Tibial nerve (tissue), 4 donors: ENCODE measurements at places on chromosomes 7 and 10.

DNA sequence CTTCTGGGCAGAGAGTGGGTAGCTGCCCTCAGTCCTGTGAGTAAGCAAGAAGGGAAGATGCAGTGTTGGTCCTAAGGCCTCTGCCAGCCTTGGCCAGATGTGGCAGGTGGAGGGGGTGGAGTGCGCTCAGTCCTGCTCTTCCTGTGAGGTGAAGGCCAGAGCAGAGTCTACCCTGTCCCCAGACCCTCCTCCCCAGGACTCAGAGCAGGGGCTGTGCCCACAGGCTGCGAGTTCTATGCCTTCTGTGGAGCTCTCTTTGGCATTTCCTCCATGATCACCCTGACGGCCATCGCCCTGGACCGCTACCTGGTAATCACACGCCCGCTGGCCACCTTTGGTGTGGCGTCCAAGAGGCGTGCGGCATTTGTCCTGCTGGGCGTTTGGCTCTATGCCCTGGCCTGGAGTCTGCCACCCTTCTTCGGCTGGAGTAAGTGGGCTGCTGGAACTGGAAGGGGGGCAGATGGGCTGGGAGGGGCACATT lies 4.0 kb downstream of the OPN4 start:
- DNase-seq, result no peak
- no peak overlapping the region for H3K27ac ChIP-seq
- no peak overlapping the region for H3K4me3 ChIP-seq
- H3K36me3 ChIP-seq, result no peaks in the 10 kb centered on the region

DNA sequence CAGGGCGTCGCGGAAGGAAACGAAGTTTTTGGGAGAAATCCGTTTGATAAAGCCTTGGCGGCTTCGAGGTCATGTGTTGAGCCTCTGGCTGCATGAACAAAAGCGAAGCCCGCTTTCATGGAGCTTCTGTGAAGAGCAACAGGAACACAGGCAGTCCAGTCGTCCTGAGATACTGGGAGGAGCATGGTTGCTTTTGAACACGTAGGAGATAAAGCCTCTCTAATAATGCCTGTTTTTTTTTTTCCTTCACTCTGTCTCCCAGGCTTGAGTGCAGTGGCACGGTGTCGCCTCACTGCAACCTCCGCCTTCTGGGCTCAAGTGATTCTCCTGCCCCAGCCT lies 473 bp upstream of the ZNF32 start:
- H3K27me3 ChIP-seq, result no peaks in the 10 kb centered on the region
- peaks cover 34% of the 10 kb centered on the region for H3K36me3 ChIP-seq
- no peaks in the 10 kb centered on the region for H3K4me1 ChIP-seq

- no peaks in the 10 kb centered on the region for H3K27me3 ChIP-seq
- no peak overlapping the region for H3K4me3 ChIP-seq
- H3K27ac ChIP-seq, result no peak overlapping the region
- no peaks in the 10 kb centered on the region for H3K36me3 ChIP-seq
- DNase-seq, result no peak
- no peaks in the 10 kb centered on the region for H3K4me1 ChIP-seq
These were observed 1.6 kb downstream of the OLAH start for GRCh38 chr10:15045380-15045779.

GRCh38 chr7:30988351-30989005 lies 24.7 kb downstream of the GHRHR start:
- H3K27me3 ChIP-seq, result no peaks in the 10 kb centered on the region
- H3K4me3 ChIP-seq, result no peak overlapping the region
- H3K27ac ChIP-seq, result no peak overlapping the region
- no peak for DNase-seq
- no peaks in the 10 kb centered on the region for H3K4me1 ChIP-seq

DNA sequence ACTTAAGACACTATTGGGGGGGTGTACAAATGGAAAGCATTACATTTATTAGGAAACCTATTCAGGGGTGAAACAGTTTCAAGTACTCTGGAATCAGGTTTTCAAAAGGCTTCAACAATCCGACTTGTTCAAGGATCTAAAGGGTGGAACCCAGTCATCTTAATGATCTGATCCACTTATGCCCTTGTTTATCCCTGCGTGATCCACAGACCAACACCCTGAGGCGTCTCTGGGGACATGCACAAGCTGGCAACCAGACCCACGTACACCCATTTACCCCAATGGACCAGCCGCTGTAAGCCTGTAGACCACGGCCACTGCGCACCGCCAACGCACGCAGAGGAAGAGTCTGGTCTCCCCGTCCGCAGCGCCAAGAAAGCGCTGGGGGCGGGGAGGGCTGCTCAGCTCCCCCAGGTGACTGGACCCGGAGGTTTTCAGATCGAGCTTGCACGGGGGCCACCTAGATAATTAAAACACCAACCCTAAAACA lies 13.4 kb downstream of the HNRNPF start:
- H3K4me3 ChIP-seq, result peak overlapping the region; percentile 91
- peaks cover 11% of the 10 kb centered on the region for H3K36me3 ChIP-seq
- peak overlapping the region; percentile 100 for H3K27ac ChIP-seq
- no peaks in the 10 kb centered on the region for H3K4me1 ChIP-seq
- H3K27me3 ChIP-seq, result no peaks in the 10 kb centered on the region
- DNase-seq, result no peak

DNA sequence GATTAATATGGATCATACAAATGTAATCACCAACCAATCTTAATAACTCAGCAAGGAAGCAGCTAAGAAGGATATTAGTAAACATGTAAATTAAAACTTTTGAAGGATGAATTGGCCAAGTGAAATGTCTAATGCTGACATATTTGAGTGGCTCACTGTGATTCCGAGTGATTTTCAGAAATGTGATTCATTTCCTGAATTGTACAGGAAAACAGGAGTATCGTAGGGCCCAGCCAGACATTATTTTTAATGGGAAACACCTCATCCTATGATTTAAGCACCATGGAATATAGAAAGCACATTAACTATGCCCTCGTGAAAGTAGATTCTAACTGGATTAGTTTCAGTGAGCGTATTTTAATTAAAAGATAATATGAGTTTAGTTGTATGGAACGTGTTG lies 82.3 kb downstream of the LHFPL3 start:
- H3K36me3 ChIP-seq, result no peaks in the 10 kb centered on the region
- no peak overlapping the region for H3K4me3 ChIP-seq
- no peaks in the 10 kb centered on the region for H3K27me3 ChIP-seq
- H3K4me1 ChIP-seq, result no peaks in the 10 kb centered on the region
- DNase-seq, result no peak

DNA sequence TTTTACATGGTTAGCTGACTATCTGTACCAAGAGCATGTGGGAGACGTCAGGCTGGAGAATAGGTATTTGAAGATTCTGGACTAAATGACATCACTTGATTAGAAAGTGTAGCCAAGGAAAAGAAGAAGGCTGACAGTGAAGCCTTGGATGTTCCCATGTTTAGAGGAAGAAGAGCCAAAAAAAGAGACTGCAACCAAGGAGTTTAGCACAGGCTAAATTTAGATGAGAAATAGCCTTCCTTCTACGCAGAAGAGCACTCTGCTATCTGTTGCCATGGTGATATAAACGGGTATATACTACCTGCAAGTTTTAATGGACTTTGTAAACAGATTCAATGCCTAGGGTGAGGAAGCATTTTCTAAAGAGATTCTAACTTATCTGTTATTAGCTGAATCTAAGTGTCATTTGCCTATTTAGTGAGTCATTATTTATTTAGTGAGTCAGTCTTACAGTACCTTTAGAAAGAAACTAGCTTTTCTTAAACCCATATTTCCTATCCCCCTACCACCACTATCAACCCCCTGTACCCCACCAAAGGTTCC lies 69.8 kb downstream of the CDK6 start:
- peak overlapping the region; percentile 46 for H3K27ac ChIP-seq
- DNase-seq, result peak; percentile 15
- H3K4me3 ChIP-seq, result no peak overlapping the region
- H3K4me1 ChIP-seq, result no peaks in the 10 kb centered on the region
- no peaks in the 10 kb centered on the region for H3K36me3 ChIP-seq

DNA sequence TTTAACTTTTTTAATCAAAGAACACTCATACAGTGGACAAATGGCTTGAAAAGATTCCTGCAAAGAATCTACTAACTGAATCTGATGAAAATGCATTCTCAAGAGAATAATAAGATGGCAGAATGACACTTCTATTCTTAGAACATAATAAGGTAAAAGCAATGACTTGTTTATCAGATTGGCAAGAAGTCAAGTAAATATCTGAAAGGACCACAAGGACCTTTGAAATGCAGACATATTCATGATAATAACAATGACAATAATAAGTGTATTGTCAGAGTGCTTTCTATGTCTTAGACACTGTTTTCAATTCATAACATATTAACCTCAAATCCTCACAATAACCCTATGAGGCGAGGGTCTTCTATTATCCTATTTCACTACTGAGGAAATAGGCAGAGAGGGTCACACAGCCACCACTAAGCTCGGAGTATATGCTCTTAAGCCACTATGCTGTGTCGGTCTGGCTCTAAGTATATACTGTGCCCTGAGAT lies 10.6 kb downstream of the HACD1 start:
- H3K27me3 ChIP-seq, result no peaks in the 10 kb centered on the region
- no peaks in the 10 kb centered on the region for H3K4me1 ChIP-seq

DNA sequence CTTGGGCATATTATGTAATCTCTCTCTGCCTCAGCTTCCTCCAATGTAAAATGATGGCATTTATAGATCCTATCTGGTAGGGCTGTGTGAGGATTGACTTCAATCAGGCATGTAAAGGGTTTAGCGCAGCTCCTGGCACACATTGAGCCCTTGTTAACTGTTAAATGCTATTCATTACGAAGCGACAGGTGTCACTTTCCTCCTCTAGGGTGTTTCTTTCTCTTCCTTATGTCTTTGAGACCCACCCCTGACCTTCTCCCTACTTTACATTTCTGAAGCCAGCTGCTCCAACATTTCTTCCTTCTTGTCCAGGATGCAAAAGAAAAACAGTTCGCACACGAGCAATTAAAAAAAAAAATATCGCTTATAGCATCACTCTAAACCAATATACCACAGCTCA lies 5.7 kb upstream of the R3HCC1L start:
- H3K27me3 ChIP-seq, result no peaks in the 10 kb centered on the region
- H3K4me1 ChIP-seq, result no peaks in the 10 kb centered on the region
- H3K36me3 ChIP-seq, result no peaks in the 10 kb centered on the region
- no peak for DNase-seq
- H3K4me3 ChIP-seq, result no peak overlapping the region
- no peak overlapping the region for H3K27ac ChIP-seq

DNA sequence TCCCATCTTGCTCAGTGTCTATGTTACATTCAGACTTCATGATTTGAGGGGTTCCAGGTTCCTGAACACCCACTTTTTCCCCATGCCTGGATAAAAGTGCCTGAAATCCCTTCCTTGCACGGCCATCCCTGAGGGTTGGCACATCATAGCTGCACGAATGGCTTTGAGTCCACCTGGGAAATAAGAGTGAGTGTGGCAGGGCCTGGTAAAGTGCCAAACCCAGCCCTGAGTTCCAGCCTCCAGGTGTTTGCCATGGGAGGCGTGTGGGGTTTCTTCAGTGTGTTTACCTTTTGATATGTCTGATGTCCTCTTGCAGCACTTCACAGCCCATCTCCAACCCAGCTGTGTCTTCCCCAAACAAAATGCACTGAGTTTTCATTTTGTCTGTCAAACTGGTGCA lies 145.7 kb downstream of the PAXIP1 start:
- DNase-seq, result no peak
- H3K27ac ChIP-seq, result no peak overlapping the region
- no peak overlapping the region for H3K4me3 ChIP-seq
- H3K4me1 ChIP-seq, result no peaks in the 10 kb centered on the region

DNA sequence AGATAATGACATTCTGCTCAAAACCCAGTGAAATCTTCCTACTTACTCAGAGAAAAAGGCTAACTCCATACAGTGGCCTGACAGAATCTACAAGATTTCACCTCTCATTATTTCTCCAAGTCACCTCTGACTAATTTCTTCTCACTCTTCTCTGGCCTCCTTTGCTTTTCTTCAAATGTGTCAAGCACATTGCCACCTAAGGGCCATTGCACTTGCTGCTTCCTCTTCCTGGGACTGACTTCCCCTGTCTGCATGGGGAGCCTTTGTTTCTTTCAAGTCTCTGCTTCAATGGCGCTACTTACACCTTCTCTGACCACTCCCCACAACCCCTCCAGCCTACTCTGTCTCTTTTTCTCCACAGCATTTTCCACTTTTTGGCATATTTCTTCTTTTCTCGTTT lies 36.0 kb downstream of the PRTFDC1 start:
- H3K27me3 ChIP-seq, result no peaks in the 10 kb centered on the region
- H3K4me3 ChIP-seq, result no peak overlapping the region
- DNase-seq, result no peak
- H3K4me1 ChIP-seq, result peaks cover 7% of the 10 kb centered on the region
- no peak overlapping the region for H3K27ac ChIP-seq
- no peaks in the 10 kb centered on the region for H3K36me3 ChIP-seq

DNA sequence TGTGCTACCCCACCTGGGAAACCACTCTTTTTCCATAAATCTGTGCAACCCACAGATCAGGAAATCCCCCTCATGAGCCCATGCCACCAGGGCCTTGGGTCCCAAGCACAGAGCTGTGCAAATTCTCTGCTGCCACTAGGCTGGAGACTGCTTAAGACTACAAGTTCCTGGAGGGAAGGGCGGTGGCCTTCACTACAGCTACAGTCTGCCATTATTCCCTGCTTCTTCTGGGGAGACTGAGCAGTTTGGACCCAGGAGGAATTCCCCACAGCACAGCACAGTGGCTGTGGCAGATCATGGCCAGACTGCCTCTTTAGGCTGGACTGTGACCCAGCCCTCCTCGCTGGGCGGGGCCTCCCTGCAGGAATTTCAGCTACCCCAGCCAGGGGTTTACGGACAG lies 89.7 kb upstream of the GRB10 start:
- H3K4me3 ChIP-seq, result no peak overlapping the region
- no peak overlapping the region for H3K27ac ChIP-seq
- H3K4me1 ChIP-seq, result peaks cover 16% of the 10 kb centered on the region
- H3K36me3 ChIP-seq, result no peaks in the 10 kb centered on the region
- no peaks in the 10 kb centered on the region for H3K27me3 ChIP-seq
- no peak for DNase-seq

GRCh38 chr7:30922596-30922995 lies 10.9 kb downstream of the AQP1 start:
- H3K27ac ChIP-seq, result peak overlapping the region; percentile 43
- no peak for DNase-seq
- no peaks in the 10 kb centered on the region for H3K27me3 ChIP-seq

- H3K4me3 ChIP-seq, result no peak overlapping the region
- no peaks in the 10 kb centered on the region for H3K27me3 ChIP-seq
- H3K27ac ChIP-seq, result no peak overlapping the region
- no peaks in the 10 kb centered on the region for H3K4me1 ChIP-seq
- no peaks in the 10 kb centered on the region for H3K36me3 ChIP-seq
These were observed 733.8 kb downstream of the PARD3 start for GRCh38 chr10:34081347-34081743.

DNA sequence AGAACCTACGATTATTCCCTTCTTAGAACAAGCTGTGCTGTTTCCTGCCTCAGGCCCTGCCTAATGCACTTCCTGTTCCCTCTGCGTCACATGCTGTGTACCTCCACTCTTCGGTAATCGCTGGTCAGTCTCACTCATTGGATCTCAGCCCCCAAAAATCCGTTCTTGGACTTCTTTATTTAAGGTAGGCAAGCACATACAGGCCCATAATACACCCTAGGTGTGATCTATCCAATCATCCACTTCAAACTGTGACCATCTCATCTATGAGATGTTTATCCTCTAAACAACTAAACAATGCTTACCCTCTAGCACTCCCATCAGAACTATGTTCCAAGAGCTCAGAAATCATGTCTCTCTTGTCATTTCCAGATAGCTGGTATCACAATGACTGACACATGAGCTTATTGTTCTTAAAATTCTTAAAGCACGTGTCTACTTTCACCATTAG lies 83.9 kb downstream of the CADPS2 start:
- H3K4me3 ChIP-seq, result no peak overlapping the region
- H3K27me3 ChIP-seq, result no peaks in the 10 kb centered on the region
- H3K27ac ChIP-seq, result peak overlapping the region; percentile 49
- H3K4me1 ChIP-seq, result peaks cover 12% of the 10 kb centered on the region
